ENCODE measurements at places on chromosomes 1 and 21.

- no peak for DNase-seq
Observed at GRCh38 chr1:210124736-210125135, 107.9 kb upstream of the SERTAD4 start.

GRCh38 chr1:232786845-232787455 lies 18.3 kb upstream of the MAP10 start:
- DNase-seq: no peak

DNA sequence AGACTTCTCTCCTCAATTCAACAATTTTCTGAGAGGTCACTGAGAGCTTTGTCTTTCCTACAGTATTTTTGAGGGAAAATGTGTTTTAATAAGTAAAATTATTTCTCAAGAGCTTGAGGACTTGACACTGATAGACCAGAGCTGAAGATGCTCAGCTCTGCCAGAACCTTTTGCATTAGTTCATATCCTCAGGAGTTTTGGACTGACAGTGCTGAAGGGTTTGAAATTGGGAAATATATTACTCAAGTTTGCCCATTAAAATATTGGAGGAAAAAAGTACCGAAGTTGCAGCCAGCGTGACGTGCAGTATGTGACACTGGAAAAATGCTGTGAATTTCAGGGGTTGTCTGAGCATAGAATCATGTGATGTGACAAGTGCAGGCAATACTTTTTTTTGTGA lies 346.6 kb upstream of the DPYD start:
- no peak for DNase-seq

DNA sequence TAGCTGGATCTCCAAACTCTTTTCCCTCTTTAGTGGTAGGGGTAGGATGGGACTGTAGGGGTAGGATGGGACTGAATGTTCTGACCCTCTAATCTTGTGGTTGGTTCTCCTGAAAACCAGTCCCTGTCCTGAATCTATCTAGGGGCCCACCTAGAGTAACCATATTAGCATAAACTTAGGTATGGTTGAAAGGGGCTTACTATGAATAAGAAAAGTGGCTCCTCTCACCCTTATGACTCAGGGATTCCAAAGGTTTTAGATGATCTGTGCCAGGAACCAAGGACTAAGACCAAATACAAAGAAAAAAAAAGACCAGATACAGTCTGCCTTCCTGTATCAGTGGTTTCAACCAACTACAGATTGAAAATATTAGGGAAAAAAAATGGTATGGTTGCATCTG lies 28.9 kb downstream of the RNF2 start:
- DNase-seq: no peak

DNA sequence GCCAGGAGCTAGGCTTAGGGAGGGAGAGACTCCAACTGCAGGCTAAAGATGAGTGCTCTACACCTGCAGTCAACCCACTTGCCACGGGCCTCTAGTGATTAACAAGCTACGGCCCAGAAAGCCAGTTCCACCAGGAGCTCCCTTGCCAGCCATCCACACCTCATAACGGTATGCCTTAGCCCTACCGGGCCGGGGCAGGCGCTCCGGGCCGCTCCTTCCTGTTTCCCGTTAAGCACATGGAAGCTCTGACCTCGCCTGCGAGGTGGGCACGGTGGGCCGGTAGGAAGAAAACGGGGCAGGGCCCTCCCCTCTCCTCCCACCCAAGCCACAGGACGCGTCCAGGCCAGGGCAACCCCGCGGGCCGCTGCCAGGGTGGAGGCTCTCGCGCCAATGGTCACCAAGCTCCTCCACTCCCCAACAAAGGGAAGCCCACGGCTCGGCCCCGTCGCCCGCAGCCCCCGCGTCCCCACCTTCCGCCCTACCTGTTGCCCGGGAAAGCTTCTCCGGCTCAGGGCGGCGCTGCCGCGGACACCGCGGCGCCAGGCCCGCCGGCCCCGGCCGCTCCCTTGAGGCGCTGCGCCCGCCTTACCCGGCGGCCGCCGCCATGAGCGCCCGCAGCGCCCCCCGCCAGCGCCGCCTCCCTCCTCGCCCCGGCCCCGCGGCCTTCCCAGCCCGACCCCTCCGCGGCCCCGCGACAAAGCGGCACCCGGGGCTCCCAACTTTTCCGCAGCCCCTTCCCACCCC lies 627 bp downstream of the CERS2 start:
- DNase-seq: no peak
